ENCODE measurements at places on chromosomes 1 and 21.

DNA sequence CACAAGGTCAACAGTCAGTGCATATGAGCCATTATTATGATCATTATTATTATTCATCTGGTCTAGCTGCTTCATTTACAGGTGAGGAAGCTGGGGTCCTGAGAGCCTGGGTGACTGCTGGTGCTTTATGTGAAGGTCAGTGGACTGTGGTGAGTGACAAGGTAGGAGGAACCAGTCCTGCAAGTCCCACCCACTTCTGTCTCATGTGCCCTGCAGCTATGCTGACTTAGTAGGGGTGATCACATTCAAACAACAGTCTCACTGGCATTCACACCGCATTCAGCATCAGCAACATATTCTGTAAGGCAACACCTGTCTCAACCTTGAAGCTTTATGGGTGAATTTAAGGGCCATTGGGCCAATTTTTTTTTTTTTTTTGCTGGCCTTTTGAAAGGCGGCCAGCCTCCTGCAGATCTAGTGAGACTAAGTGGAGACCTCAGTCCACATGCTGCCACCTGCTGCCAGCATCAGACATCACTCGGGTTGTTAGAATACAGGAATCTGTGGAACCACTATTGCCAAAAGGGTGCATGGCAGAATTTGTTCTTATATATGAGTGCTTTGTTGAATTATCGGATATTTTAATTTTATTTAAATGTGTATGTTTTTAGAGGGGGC, 59.9 kb upstream of the CACNA1E start:
- DNase-seq = peak; percentile 12

DNA sequence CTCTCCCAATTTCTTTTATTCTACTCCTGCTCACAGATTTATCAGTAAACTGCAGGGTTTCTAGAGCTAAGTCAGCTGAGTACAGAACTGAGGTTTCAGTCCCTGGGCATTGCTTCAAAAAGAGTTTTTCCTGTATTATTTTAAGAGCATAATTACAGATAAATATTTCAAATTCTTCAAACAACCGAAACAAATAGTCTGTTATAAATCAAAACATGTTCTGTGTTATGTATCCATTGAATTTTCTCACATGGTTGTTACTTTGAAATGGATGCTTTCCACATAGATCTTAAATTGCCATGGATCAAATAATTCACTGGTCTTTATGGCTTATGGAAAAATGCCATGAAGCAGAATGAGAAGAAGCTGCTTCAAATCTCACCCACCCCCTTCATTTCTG, 64.5 kb downstream of the LRRC8C start:
- DNase-seq = no peak

DNA sequence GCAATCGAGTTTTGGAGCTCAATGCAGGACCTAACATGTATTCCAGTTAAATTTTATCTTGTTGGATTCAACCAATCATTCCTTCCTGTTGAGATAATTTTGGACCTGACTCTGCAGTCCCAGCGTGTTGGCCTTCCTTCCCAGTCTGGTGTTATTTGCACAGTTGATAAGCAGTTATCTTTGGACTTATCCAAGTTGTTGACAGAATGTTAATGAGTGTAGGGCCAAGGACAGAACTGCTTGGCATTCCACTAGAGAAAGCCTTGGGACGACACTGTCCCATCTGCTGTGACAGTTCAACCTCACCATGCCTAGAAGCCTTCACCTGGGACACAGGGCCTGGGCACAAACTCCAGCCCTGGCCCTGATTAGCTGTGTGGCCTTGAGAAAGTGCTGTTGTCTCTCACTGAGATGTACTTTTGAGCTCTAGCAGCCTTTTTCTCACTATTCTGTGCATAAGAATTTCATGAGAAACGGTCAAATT, 104.1 kb upstream of the SLC25A33 start:
- DNase-seq = no peak

GRCh38 chr21:25506887-25507286, 100.4 kb downstream of the MRPL39 start:
- DNase-seq = no peak

DNA sequence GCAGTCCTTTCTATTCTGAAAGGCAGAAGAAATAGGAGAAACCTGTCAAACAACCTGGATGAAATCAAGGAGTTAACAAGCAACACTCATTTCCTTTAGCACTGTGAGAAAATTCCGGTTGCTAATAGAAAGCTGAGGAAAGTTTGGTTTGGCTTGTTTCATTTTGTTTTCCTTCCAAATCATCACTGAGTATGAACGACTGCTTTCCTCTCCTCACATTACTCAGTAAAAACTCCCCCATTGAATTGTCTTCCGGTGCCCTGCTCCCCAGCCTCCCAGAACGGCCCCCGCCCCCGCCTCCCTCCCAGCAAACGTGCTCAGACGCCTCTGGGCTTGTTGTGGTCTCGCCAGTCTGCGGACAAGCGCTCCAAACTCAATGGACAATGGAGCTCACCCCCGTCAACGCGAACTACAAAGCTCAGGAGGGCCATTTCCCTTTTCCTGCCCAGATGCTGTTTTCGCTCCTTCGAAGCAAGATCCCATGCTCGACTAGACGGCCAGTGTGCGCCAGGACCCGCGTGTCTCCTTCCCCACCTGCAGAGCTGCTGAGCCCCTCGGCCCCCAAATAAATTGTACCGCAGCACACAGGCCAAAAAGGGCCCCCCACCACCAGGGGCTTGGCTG, 747 bp downstream of the STX6 start:
- DNase-seq = peak; percentile 78

DNA sequence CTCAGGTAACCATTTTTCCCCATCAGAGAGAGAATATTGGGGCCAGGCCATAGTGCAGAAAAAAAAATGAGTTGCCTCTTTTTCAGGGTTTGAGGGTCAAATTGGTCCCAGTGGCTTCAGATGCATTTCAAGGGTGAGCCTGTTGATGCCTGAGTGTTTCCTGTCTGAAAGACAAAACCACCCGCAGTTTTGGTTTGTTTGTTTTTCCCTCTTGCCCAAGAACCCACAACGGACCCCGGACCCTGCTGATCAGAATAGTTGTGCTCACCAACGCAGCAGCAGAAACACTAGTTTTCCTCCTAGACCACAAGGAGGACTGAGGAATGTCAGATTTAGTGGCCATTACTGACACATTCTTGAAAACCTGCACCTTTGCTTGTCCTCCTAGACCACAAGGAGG, 1433.1 kb downstream of the PLA2G4A start:
- no peak for DNase-seq

GRCh38 chr1:211621447-211622198, 42.7 kb upstream of the SLC30A1 start:
- no peak for DNase-seq

GRCh38 chr1:119373465-119373864, 4.9 kb downstream of the HAO2 start:
- DNase-seq = no peak

GRCh38 chr1:176957603-176958002, 206.9 kb downstream of the ASTN1 start:
- no peak for DNase-seq

GRCh38 chr1:245285168-245285567, 130.4 kb downstream of the KIF26B start:
- DNase-seq = no peak

DNA sequence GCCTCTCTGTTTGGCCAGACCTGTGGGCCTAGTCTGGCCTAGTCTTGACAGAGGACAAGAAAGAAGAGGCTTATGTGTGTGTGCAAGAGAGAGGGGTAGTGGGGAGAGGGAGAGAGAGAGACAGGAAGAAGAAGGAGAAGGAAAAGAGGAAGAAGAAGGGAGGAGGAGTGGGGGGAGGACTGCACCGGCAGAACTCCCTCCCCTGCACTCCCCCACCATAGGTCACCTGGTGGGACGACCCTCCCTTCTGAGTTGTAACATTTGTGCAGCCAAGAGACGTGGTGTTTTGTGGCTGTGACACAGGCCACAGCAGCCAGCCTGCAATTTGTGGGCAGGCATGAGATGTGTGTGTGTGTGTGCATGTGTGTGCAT, 4.3 kb downstream of the INAVA start:
- no peak for DNase-seq

GRCh38 chr1:6873298-6874015, 88.2 kb downstream of the CAMTA1 start:
- no peak for DNase-seq

- no peak for DNase-seq
These were observed 4.8 kb downstream of the C1orf115 start for GRCh38 chr1:220694866-220695382.

GRCh38 chr1:204819495-204819894, 51.2 kb upstream of the NFASC start:
- no peak for DNase-seq

GRCh38 chr1:55893155-55893554, 678.0 kb upstream of the USP24 start:
- peak; percentile 37 for DNase-seq

- no peak for DNase-seq
These were observed 32.7 kb upstream of the ZBTB40 start for GRCh38 chr1:22418933-22419382.

GRCh38 chr1:207243442-207244408, 77.8 kb upstream of the CD55 start:
- DNase-seq = no peak

GRCh38 chr1:65650682-65651081, 142.0 kb upstream of the PDE4B start:
- DNase-seq = peak; percentile 1

Measured in inflammatory macrophage treated with lipopolysaccharide for 4 hours (primary cell).